Astrocyte of the cerebellum (primary cell): ENCODE measurements at places on chromosomes 13 and 19.

GRCh38 chr19:55802281-55802680 is 29.5 kb downstream of the NLRP11 start:
- DNase-seq: no peak

DNA sequence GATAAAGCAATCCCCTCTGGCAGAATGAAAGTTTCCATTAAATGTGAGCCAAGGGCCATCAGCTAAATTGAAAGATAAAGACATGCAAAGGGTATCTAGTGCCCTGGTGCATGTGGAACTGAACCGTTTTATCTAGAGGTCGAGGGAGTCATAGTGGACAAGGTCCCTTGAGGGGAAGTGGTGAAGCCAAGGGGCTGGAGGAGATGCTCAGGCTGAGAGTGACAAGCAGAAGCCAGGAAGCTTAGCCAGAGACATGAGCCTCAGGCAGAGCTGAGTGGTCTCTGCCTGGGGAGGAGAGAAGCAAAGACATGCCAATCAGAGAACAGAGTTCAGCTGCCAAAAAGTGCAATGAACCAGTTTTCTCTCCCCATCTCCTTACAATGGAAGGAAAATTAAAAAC is 68.1 kb upstream of the SLC10A2 start:
- DNase-seq: no peak

DNA sequence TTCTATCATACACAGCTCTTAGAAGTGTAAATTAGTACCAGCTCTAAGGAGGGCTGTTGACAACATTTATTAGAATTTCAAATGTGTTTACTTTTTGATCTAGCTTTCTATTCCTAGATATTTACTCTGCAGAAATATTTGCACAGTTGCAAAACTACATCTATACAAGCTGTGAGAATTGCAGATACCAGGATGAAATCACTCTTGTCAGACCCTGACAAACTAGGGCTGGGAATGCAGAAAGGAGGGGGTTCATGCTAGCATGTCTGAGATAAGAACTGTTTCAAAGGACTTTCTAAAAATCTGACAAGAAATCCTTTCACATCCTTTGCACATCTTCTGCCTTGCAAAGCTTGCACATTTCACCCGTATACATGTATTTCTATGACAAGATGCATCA is 11.8 kb upstream of the PABPC3 start:
- DNase-seq: no peak

GRCh38 chr13:59991395-59991794 is 172.3 kb downstream of the DIAPH3 start:
- no peak for DNase-seq

- no peak for DNase-seq
These were observed 305.9 kb upstream of the SGCG start for GRCh38 chr13:22874839-22875238.

GRCh38 chr13:112603641-112604225 is 15.8 kb upstream of the TUBGCP3 start:
- no peak for DNase-seq

DNA sequence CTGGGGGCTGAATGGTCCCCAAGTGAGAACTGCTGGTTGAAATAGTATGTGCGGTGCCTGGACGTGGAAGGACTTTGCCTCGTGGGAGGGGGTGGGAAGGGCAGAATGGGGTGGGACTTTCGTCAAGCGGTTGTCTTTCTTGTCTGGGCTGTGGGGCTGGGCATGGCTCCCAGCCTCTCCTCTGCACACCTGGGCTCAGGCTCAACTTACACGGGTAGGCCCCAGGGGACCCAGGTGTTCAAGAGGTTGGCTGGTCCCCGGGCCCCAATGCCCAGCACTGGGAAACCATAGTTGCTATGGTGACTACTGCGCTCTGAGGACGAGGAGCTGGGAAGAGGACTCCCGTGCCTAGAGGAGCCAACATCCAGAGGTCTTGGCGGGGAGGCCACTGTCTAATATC is 7.3 kb downstream of the NWD1 start:
- no peak for DNase-seq

DNA sequence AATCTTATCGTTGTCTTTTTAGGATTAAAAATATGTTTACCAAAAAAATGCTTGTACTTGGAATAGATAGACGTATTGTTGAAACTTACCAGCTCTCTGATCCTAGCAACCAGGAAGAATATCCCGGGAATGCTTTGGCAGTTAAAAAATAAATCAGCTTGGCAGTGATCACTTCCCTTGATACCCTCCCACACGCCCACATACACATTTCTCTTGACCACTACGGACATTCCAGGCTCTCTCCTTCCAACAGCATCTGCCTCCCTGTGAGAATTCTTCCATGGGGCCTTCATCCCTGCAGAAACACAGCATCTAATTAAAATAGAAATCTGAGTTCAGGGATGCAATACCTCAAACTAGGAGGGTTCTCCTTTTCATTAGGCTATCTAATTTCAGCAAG is 57.9 kb downstream of the THSD1 start:
- peak; percentile 80 for DNase-seq

- no peak for DNase-seq
These were observed 5.0 kb downstream of the FPR3 start for GRCh38 chr19:51799774-51800472.

DNA sequence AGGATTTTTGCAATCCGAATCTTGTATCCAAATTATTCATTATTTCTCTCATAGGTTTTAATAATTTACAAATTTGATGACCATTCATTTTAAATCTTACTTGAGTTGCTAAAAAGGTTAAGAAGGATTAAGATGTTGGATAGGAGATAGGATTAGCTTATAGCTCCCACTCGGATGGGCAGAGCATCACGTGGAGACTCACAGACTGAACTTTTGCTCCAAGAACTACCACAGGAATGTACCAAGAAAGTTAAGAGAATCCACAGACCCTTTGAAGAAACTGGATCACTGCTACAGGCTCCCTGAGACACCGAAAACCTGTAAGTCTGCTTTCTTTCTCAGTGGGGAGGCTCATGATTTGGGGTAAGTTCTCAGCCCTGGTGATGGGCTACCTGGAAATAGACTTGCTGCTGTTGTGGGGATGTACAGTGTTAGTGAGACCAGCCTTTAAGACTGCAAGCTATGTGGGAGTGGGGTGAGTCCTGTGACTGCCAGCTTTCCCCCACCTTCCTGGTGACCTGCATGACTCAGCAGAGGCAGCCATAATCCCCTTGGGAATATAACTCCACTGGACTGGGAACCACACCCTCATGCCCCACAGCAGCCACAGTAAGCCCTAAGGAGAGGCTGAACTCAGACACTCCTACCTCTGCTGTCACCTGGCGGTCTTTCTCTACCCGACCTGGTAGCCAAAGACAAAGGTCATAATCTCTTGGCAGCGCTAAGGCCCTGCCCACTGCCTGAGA is 1458.0 kb downstream of the OLFM4 start:
- DNase-seq: no peak

DNA sequence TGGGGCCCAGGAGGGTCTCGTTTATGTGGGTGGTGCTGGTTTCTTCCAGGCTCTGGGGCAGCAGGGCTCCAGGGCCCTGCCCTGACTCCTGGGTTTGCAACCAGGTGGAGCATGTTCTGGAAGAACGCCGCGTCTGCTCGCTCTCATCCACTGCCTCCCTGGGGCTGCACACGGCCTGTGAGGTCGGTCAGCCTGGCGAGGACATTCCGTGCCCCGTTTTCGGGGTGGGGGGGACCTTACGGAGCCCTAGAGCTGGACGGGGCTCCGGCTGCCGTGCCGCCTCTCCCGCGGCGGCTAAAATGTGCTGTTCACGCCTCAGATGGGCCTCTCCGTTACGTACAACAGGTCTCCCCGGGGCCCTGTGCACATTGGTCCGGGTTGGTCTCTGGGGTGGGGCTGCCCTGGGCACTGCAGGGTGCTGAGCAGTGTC is 3.3 kb downstream of the GNA11 start:
- no peak for DNase-seq

DNA sequence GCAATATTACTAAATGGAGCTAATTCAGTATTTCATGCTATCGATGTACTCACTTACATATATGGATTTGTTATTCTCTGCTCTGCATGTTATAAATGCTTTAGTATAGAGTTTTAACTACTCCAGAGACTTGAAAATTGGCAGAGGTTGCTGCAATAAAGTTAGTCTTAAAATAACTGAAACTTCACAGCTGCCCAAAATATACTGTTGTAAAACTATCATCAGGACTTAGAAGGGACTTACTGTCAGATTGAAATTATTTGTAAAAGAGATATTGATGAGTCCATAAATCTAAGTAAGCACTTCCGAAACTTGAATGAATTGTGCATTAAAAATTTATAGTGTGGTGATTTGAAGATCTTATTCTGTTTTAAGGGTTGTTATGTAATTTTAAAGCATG is 1178.2 kb upstream of the PCDH20 start:
- no peak for DNase-seq

DNA sequence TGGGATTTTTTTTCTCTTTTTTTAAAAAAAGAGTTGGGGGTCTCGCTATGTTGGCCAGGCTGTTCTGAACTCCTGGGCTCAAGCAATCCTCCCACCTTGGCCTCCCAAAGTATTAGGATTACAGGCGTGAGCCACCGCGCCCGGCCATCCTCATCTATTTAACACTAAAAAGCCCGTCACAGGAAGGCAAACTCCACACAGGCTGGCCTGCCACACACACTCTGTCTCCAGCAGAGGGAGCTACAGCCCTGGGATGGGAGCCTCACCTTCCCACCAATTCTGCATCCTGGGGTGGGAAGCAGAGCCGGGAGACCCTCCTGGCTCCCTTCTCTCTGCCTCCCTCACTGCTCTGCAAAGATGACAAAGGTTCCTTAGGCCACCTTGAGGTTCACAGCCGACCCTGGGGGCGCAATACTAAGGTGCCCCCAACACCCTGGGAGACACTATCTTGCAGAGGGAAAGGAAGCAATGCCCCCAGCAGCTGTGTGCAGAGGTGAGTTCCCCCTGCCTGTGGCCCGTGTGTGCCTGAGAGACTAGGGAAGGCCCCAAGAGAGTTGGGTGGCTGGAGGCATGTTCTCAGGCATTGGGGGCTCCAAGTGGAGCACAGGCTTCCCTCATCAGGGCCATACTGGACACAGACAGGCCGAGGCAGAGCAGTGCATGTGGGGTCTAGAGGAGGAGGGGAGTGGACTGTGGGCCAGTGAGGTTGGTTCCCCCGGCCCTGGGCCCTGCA is 27.4 kb upstream of the TIMM44 start:
- DNase-seq: peak; percentile 20

- no peak for DNase-seq
These were observed 383 bp downstream of the ZNF581 start for GRCh38 chr19:55643887-55644176.

GRCh38 chr19:16113727-16114126 is 2.0 kb downstream of the RAB8A start:
- DNase-seq: no peak

GRCh38 chr19:35211545-35212230 is 16.9 kb downstream of the FAM187B start:
- no peak for DNase-seq

GRCh38 chr19:1651568-1652291 is 685 bp downstream of the TCF3 start:
- no peak for DNase-seq

DNA sequence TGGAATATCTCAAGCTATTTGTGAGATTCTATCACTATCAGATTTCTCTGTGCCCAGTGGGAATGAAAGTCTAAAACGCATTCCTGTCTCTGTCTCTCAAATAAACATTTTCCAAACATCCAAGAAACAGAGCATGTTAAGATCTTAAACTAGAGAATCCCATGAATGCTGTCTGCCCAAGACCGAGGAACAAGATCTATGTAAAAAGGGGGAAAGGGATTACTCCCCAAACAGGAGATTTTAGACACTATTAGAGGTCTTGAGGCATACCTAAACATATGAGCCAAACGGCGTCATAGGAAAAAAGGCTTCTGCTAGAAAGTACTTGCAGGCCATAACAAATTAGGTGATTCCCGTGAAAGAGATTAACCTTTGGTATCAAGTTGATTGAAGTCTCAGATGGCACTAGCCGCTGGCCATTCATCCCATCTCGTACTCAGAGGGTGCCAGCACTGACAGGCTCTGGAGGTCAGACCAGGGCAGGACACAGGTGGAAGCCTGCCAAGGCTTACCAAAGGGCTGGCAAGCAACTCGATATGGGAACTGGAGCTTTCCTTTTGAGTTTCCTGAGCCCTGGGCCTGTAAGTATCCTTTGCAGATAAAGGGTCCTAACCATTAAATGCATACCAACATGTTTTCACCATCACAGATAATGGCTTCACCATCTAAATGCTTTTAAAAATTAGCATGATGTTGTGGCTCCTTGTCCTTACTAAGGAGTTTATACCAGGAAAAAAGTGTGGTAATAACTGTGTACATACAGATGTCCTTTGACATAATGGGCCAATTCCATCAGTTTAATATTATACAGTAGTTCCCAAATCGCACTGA is 225.2 kb downstream of the FOXO1 start:
- DNase-seq: peak; percentile 8

GRCh38 chr13:41296879-41297646 is 14.0 kb upstream of the NAA16 start:
- no peak for DNase-seq

- DNase-seq: no peak
These were observed 8.2 kb upstream of the UBL3 start for GRCh38 chr13:29858667-29859066.

- DNase-seq: no peak
These were observed 31.9 kb downstream of the RFXAP start for GRCh38 chr13:36850790-36851438.

DNA sequence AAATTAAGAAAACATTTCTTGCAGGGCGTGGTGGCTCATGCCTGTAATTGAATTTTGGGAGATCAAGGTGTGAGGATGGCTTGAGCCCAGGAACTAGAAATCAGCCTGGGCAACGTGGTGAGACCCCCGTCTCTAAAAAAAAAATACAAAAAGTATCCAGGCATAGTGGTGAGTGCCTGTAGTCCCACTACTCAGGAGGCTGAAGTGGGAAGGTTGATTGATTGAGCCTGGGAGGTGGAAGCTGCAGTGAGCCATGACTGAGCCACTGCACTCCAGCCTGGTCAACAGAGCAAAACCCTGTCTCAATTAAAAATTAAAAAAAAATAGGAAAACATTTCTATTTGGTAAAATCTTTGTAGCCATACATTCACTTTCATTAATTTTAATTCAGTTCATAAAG is 526.5 kb downstream of the PCDH9 start:
- DNase-seq: no peak

DNA sequence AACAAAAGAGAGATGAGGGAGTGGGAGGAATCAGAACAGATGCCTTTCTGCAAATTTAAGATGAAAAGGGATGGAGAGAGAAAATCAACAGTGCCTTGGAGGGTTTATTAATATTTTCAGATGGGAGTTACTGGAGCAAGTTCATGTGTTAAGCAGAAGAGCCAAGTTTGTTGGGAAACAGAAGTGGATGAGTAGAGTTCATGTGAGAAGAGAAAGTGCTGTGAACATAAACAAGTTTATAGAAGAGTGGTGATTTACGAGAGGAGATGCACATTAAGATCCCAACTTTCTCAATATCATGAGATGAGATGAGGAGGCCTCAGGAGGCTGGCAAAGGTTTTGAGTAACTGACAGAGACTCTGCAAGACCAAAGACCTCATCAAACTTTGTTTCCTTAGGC is 274.1 kb upstream of the HTR2A start:
- no peak for DNase-seq

- peak; percentile 85 for DNase-seq
These were observed 1.8 kb upstream of the ANGPTL4 start for GRCh38 chr19:8361921-8362793.

- no peak for DNase-seq
These were observed 311.3 kb downstream of the FGF14 start for GRCh38 chr13:102090532-102090931.
